T-cell (primary cell): ENCODE measurements at places on chromosomes 16 and 17. TPM values are rescaled to one million over a fixed set of nuclear protein-coding genes. Genes with fewer than 3 reads are reported as not detected.

GRCh38 chr17:27882162-27882840, 10.9 kb downstream of the LYRM9 start:
- no peak for DNase-seq

Gene C16orf89
- 0.79 TPM for total RNA-seq

DNA sequence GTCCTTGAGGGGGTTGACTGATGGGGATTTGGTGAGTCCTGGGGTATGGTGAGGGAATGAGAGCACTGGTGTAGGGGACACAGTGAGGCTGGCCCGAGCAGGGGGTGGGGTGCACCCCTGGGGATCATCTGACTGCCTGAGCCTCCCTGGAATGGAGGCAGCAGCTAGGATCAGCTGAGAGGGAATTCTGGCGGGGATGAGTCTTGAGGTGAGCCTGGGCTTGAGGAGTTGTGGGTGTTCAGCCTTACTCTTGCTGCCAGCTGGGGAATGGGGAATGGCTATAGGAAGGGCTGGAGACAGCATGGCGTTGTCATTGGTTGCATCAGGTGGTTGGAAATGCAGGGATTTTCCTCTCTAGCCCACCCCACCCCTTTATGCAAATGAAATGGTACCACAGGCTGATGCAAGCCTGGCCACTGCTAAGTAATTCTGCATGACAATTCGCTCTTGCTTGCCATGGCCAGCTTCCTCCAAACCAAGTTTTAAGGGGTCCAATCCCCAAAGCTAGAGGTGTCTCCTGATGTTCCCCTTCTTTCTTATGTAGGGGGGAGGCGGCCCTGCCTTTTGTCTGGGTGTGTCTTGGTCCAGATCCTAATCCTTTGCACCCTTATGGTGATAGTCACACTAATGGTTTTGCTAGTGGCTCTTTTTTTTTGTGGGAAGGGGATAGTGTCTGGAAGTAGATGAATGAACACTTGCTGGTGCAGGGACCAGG, 7.5 kb downstream of the NFE2L1 start:
- no peak for DNase-seq

- DNase-seq: no peak
These were observed 31.3 kb upstream of the RASL10B start for GRCh38 chr17:35700150-35700549.

- no peak for DNase-seq
These were observed 44.2 kb upstream of the DNAJA2 start for GRCh38 chr16:47017636-47018035.

DNA sequence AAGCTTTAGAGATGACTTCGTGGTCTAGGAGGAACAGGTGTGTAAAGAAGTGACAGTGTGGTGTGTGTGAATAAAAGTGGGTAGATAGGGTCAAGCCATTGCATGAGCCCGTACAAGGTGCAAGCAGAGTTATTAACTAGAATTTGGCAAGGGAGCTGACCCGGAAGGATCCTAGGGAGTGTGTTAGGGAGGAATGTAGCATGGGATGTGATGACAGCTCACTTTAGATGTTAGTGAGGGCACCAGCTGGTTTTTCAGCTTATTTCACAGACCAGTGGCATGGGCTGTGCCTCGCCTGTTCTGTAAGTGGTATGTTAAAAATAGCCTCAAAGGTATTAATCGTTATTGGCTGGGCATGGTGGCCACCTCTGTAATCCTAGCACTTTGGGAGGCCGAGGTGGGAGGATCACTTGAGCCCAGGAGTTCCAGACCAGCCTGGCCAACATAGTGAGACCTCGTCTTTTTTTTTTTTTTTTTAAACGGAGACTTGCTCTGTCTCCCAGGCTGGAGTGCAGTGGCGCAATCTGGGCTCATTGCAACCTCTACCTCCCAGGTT, 8.3 kb downstream of the ANKRD40CL start:
- DNase-seq: no peak

Gene CMTM1
- total RNA-seq: 10.3 TPM
